Left renal cortex interstitium (tissue), 4 donors: ENCODE measurements at places on chromosomes 16 and 17.

DNA sequence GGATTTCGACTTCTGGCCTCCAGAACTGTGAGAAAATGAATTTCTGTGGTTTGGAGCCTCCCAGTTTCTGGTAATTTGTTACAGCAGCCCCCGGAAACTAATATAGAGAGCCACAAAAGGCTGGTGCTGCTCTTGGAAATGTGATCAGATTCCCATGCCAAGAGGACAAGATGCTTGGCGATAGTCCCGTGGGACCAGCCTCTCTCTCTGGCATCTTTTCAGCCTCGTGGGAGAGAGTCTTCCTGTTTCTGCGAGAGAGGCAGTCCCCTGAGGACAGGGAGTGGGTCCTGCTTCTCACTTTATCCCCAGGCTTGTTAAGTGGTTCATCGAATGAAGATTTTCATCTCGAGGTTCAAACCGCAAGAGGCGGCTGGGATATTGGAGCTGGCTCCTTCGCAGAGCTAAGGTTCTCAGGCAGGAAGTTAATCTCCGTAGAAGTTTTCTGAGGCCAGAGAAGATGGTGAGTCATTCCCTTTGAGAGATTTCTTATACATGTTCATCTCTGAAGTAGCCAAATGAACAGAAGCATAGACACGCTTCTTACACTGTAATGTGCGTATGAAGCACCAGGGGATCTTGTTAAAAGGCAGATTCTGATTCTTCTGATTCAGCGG, 211.6 kb upstream of the SDK2 start:
- no peak for DNase-seq

- no peak for DNase-seq
Measured at GRCh38 chr16:66936462-66936861, 1.1 kb downstream of the CES2 start.

GRCh38 chr17:33204156-33204555, 88.9 kb downstream of the ASIC2 start:
- DNase-seq = no peak

DNA sequence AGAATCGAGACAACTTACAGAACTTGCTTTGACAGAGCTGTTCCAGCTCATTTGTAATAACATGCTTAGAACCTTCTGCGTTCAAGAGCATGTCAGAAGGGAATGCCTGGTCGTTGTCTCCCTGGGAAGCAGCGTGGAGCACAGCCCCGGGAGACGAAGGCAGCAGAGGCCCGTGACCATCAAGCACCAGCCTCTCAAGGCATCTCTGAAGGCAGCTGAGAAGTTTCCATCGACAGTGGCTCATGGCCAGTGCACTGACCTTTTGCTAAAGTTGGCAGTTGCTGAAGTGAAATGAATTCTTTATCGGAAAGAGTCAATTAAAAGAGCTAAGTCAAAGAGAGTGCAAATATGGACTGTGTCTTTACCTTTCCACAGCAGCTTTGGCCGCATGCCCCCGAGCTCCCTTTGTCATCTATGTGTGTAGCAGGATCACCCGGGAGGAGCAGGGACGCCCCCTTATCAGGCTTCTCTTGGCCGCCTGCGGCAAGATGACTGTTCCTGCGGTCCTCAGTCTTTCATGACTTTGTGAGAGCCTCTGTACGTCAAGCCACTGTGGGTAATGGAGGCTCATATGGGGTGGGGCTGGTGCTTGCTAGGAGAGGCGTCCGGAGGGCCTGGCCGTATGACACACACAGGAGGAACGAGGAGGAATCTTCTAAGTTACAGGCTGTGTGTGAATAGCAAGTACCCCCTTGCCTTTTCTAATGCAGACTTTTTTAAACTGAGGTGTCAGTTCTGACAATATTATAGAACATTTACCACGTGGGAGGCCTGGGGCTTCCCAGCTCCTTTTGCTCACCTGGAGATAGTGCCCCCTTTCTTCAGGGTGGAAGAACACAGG, 54.2 kb downstream of the LDHD start:
- DNase-seq = no peak

GRCh38 chr16:31335431-31335830, 19.5 kb upstream of the ITGAX start:
- no peak for DNase-seq

- no peak for DNase-seq
Measured at GRCh38 chr16:7216719-7217118, 115.9 kb upstream of the RBFOX1 start.

DNA sequence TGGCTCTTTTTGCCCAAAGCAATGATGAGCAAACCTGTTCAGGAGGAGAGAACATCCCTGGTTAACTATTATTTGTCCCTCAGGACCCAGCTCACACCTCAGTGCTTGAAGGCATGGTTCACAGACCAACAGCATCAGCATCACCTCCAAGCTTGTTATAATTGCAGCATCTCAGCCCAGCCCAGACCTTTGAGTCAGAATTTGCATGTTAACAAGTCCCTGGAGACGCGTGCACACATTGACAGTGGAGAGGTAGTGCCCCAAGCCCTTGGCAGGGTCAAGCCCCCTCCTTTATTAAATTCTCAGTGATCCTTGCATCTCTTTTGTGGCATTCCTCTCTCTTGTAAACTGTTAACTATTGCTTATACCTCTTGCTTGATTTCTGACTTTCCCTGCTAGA, 488.6 kb downstream of the HAPSTR1 start:
- no peak for DNase-seq

DNA sequence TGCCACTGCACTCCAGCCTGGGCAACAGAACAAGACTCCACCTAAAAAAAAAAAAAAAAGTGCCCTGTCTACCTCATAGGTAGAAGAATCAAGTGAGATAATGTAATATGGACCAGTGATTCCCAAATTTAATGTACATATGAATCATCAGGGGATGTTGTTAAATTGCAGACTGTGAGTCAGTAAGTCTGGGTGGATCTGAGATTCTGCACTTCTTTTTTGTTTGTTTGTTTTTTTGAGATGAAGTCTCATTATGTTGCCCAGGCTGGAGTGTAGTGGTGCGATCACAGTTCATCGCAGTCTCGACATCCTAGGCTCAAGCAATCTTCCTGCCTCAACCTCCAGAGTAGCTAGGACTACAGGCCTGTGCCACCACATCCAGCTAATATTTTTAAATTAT, 31.6 kb downstream of the HOXB1 start:
- DNase-seq = no peak

DNA sequence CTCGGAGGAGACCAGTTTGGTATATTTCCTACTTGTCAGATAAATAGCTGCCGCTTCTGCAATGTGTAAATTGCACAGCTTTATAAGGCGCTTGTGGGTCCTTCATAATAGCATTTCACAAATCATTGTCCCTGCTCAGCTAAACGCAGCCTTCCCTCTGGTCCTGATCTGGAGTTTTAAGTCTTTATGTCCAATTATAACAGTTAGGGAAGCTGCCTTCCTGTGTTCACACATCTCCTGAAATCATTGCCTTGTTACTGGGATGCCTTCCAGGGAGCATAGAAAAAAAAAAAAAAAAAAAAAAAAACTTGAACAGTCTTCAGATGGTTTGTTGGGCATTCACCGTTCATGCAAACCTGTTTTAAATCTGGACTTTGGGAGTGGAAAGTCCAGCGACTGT, 342.0 kb downstream of the XYLT1 start:
- DNase-seq = no peak

GRCh38 chr16:1026784-1027500, 45.4 kb downstream of the SOX8 start:
- DNase-seq = no peak

GRCh38 chr17:36188891-36189306, 7.7 kb downstream of the CCL3L1 start:
- DNase-seq = no peak

- no peak for DNase-seq
Measured at GRCh38 chr17:58364270-58364942, 12.4 kb upstream of the SUPT4H1 start.

GRCh38 chr16:86387468-86388440, 122.6 kb upstream of the FOXF1 start:
- no peak for DNase-seq

DNA sequence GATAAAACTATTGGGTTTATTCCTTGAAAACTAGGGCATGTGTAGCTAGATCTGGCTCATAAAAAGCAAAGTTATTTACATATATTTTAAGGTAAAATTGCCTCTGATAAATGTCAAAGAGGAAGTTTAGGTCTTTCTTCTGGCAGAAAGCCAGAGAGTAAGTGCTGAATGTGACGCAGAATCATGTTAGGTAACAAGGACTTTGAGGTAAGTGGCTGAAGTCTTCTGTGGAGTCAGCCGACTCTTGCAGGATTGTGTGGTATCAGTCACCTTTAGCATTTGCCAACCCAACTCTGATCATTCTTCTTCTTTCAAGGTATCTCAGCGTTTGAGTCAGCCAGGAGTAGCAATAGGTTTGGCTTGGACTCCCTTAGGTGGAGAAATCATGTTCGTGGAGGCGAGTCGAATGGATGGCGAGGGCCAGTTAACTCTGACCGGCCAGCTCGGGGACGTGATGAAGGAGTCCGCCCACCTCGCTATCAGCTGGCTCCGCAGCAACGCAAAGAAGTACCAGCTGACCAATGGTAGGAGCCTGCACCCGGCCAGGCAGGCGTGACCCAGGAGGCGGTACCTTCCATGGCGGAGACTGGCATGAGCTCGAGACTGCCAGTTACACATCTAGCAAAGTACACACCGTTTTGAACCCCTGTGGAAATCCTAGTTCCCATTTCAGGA, 37.9 kb downstream of the SIAH1 start:
- DNase-seq = no peak

DNA sequence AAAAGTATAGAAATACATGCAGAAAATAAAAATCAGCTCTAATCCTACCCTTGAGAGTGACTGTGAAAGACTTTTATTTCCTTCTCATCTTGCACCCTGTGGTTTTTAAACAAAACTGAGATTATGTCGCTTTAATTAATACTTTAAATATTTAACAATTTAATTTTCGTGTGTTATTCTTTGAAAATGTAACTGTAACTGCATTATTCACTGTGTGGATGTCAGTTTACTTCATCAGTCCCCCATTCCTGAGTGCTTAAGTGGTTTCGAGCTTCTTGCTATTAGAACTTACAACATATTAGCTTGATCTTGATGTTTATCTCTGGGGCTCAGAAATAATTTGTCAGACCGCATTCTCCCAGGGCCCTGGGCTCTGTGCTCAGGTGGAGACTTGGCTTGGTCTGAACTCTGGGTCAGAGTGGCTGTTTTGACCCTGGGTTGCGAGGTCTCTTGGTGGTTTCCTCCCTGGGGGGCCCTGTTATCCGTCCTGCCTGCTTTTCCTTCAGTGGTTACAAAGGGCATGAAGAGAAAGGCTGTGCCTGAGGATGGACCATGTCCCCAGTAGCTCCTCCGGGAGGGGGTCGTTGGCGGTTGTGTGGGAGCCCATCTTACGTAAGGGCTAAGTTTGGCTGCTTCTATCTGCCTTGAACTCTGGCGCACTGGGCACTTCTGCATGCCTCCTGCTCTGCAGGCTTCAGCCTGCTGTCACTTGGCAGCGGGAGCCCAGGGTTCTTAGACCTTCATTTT, 25.7 kb downstream of the AKAP1 start:
- no peak for DNase-seq

DNA sequence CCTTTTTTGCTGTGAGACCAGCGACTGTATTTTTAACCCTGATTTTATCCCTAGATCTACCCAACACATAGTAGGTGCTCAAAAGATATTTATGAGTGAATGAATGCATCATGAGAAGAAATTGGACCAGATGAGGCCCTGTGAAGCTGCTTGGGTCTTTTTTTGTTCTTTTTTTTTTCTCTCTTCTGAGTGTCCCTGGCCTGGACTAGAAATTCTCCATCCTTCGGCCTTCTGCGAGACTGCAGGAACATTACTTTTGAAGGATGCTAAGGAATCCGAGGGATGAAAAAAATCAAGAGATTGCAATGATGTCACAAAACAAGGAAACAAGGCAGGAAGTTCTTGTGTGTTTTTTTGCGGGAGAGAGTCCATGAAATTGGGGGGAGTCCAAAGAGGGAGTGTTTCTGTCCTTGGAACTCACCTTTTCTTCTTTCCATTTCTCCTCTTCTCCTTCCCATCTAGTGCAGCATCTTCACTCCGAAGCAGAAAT, 560 bp upstream of the RUSF1 start:
- DNase-seq = no peak

- no peak for DNase-seq
Measured at GRCh38 chr17:65202844-65203571, 65.8 kb downstream of the RGS9 start.

DNA sequence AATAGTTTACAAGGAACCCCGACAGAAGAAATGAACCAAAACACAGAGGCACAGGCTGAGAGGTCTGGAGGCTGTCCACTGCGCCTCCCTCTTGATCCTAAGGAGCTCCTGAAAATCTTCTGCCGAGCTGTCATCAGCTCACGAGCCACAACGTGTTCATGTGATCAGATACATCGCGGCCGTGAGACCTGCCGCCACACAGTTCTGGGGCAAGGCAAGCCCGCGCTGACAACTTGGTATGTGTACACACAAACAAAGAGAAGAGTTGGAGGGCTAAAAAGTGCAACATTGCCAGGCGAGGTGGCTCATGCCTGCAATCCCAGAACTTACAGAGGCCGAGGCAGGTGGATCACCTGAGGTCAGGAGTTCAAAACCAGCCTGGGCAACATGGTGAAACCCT, 7.6 kb downstream of the EXOC7 start:
- DNase-seq = no peak

DNA sequence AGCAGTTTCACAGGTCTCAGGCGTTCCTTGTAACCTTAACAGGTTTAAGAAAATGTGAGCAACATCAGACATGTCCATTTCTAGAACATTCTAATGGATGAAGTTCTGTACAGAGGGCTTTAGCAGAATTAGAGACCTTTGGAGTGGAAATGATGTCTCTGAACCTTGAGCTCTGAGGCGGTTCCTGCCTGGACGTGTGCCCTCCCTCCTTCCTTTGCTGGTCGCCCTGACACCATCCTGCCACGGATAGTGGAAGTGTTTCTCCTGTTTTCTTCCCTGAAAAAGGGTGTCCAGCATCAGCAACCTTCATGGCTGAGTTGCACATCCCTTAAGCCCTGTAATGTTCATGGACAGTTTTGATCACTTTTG, 11.1 kb downstream of the SPATA33 start:
- DNase-seq = no peak

- no peak for DNase-seq
Measured at GRCh38 chr17:14732211-14732610, 431.3 kb downstream of the HS3ST3B1 start.

DNA sequence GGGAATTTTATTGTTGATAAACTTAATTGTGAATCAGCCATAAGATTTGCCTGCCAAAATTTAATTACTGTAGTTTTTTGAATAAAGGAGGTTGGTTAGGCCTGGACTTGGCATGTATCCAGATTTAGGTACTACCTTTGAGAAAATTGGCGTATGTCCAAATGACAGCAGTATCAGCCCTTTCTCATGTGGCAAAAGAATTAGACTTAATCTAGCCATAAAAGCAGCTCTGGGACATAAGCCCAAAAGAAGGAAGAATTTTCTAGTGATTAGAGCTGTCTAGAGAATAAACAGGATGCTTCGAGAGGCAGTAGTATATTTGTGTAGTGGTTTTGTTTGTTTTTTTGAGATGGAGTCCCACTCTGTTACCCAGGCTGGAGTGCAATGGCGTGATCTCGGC, 27.7 kb downstream of the PPM1E start:
- no peak for DNase-seq
